LNCaP clone FGC (cell line): ENCODE measurements at places on chromosomes 13 and 19.

DNA sequence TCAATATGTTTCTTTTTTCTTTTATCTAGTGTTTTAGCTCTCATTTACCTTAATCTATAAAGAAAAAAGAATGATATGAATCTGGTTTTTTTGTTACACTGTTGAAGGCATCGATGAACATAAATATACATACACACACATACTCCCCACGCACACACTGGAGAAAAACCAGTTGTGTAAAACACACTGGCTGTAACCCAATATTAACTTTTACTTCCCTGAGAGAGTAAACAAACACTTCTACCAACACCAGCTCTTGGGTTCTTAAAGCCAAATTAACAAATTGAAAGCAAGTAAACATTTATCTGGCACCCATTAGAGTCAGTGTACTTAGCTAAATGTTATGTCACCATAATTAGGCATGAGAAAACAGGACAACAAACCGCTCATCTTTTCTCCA is 145.7 kb downstream of the ABCC4 start:
- peak; percentile 48 for DNase-seq

DNA sequence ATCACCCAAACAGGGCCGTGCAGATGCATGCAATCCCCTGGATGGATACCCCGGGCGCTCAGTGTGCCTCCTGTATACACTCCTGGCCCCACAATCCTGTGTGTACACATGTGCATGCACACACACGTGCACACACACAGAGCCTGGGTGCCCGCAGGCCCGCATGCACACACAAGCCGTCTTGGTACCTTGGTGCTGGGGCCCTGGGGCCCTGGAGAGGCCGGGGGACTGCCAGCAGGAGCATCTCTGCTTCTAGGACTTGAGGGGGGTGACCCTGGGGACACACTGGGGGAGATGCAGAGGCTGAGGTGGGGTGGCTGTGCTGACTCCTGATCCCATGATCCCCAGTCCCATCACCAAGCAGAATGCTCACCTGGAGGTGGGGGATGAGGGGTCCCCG is 15.6 kb upstream of the EPOR start:
- no peak for DNase-seq

DNA sequence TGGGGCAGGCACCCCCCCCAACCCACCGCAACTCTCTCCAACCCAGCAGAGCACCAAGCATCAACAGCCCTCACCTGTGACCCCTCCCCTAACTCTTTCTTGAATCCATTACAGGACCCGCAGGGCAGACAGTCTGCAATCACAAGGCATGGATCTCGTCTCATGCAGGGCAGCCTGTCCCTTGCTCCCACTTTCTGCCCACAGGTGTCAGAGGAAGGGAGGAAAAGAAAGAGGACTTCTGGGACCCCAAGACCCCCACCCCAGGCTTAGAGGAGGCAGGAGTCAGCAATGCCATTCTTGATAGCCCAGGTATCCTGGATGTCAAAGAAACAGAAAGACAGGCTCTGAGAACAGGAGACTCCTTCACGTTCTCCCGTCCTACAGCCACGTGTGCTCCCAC is 47.4 kb upstream of the TUBGCP3 start:
- no peak for DNase-seq

DNA sequence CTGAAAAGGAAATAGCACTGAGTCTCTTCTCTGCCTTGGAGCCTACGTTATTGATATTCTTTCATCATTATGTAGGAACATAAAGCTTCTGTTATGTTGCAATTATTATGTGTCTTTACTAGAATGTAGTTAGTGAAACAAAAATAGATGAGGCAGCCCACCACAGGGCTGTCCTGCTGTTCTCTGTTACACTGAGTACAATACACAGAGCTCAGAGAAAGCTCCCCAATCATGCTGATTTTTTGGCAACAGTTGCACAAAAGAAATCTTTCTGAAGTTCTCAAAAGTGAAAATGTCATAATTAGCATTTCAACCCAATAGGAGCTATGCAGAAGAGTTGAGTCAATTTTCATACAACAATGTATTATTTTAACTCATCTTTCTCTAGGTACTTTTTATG is 119.5 kb downstream of the EFNB2 start:
- no peak for DNase-seq

- DNase-seq = no peak
Measured at GRCh38 chr19:18266771-18267686, 7.2 kb downstream of the IQCN start.

- DNase-seq = no peak
Measured at GRCh38 chr13:73273745-73274144, 214.9 kb downstream of the KLF5 start.

GRCh38 chr19:31066385-31066784 is 282.9 kb downstream of the TSHZ3 start:
- DNase-seq = no peak

- no peak for DNase-seq
Measured at GRCh38 chr19:2191456-2192310, 27.9 kb downstream of the DOT1L start.

DNA sequence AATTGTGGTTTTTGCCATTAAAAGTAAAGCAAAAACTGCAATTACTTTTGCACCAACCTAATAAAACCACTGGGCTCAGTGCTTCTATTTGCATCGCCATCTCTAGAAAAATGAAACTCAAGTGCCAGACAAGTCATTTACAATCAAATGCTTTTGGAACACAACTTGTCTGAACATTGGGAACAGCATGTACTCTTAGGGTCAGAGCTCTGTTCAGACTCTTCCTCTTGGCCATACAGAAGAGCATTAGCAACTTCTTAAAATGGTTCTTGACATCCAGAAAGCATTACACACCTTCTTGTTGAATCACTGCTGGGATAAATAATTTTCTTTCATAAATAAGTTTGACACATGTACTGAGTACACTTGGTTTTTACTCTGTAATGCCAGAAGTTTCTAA is 272.5 kb downstream of the DCLK1 start:
- no peak for DNase-seq

DNA sequence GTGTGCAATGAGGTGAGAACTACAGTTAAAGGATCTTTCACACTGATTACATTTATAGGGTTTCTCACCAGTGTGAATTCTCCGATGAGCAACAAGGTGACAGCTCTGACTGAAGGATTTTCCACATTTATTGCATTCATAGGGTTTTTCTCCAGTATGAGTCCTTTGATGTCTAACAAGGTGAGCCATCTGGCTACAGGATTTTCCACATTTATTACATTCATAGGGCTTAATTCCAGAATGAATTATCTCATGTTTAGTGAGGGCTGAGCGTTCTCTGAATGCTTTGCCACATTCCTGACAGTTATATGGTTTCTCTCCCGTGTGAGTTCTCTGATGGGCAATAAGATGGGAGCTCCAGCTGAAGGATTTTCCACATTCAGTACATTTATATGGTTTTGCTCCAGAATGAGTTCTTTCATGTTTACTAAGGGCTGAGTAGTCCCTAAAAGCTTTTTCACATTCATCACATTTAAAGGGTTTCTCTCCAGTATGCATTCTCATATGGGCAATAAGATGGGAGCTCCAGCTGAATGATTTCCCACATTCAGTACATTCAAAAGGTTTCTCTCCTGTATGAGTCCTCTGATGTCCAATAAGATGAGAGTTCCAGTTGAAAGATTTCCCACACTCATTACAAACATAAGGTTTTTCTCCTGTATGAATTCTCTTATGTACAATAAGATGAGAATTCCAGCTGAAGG is 4.4 kb upstream of the C19orf18 start:
- no peak for DNase-seq

DNA sequence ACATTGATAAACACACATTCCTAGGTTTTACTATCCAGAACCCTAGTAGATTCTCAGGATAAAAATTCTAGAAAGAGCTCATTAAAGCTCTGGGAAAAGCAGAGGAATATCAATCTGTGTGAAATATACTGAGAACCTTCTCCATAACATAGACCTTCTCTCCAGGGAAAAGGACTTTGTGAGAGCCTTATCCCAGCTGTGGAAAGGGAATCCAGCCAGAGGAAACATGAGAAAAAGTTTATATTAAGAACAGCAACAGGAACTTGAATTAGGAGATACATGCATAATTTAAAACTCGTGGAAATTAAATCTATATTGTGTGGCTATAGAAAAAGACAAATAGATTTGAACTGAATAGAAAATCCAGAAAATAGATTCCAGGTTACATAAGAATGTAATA is 1639.9 kb downstream of the EFNB2 start:
- DNase-seq = no peak

GRCh38 chr19:5553892-5554291 is 13.9 kb downstream of the TINCR start:
- DNase-seq = no peak

- no peak for DNase-seq
Measured at GRCh38 chr13:43150369-43151207, 127.2 kb downstream of the DNAJC15 start.

DNA sequence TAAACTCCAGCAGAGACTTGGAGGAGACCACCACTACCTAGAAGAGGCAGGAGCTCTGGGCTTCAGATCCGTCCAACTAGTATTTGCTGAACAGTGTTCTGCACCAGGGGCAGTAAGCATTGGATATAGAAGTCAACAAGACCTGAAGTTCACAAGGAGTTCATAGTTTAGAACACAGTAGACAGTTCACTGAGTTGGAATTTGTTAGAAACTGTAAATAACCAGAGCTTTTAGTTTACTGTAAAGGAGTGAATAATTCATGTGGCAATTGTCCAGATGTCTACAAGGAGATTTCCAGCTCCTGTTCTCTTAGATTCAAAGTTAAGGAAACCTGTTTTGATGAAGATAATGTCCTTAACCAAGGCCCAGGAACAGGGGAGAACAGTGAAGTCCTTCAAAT is 128.9 kb downstream of the COG6 start:
- DNase-seq = no peak

GRCh38 chr13:43014162-43014561 is 9.2 kb upstream of the DNAJC15 start:
- DNase-seq = no peak

DNA sequence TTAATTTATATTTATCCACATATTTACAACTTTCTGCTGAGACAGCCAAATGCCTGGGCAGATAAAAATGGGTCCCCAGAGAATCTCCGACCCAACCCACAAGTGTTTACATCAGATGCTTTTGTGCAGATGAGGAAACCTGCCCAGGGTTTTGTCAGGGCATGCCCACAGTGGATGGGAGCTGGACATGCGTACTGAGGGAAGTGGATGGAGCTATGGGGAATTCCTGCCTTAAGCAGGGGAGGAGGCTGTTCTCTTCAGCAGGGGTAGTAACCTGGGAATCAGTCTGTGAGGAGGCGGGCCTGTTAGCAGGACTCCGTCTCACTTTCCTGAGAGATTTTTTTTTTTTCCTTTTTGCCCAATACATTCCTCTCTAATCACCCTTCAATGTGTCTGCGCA is 122.9 kb downstream of the RFC3 start:
- DNase-seq = no peak

GRCh38 chr19:38473201-38473600 is 39.7 kb downstream of the RYR1 start:
- DNase-seq = no peak
